CD4-positive, alpha-beta T cell (primary cell): ENCODE measurements at places on chromosomes 4 and X. TPM values are rescaled to one million over a fixed set of nuclear protein-coding genes. Genes with fewer than 3 reads are reported as not detected.

PCSK1N gene
- total RNA-seq: 4.9 TPM

CT45A2 gene
- total RNA-seq: not detected

GIMD1 gene
- total RNA-seq: not detected

TENM3 gene
- total RNA-seq: not detected

DNA sequence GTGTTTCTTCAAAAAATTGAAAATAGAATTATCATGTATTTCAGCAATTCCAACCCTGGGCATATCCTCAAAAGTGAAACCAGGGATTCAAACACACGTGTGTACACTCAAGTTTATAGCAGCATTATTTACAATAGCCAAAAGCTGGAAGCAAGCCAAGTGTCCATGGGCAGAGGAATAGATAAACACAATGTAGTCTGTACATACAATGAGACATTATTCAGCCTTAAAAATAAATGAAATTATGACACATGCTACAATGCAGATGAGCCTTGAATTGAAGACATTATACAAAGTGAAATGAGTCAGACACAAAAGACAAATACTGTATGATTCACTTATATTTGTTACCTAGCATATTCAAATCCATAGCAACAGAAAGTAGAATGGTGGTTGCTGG, 853.4 kb downstream of the STIM2 start:
- H3K27ac ChIP-seq: no peak overlapping the region
- H3K4me1 ChIP-seq: no peaks in the 10 kb centered on the region
- no peaks in the 10 kb centered on the region for H3K36me3 ChIP-seq
- H3K4me3 ChIP-seq: no peak overlapping the region
- no peak for DNase-seq
- H3K27me3 ChIP-seq: no peaks in the 10 kb centered on the region

DNA sequence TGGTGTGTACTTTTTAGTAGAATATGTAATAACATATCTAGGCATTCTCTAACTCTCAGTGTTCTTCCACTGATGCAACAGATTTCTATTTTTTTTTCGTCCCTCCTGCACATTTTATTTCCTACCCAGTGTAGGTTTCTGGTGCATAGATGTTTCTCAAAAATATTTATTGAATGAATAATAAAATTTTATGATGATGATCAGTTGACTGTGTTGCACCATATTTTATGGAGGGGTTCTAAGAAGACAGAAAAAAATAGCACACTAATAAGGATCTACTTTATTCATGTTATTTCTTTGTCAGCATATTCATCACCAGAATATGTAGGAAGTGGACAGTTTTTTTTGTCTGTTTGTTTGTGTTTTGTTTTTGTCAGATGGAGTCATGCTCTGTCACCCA, 2529.3 kb downstream of the ARAP2 start:
- no peaks in the 10 kb centered on the region for H3K36me3 ChIP-seq
- no peak for DNase-seq
- no peaks in the 10 kb centered on the region for H3K4me1 ChIP-seq
- no peak overlapping the region for H3K27ac ChIP-seq
- H3K27me3 ChIP-seq: no peaks in the 10 kb centered on the region
- no peak overlapping the region for H3K4me3 ChIP-seq

- H3K27me3 ChIP-seq: peaks cover 53% of the 10 kb centered on the region
- peak overlapping the region; percentile 30 for H3K4me3 ChIP-seq
- no peaks in the 10 kb centered on the region for H3K36me3 ChIP-seq
- no peak for DNase-seq
- H3K27ac ChIP-seq: no peak overlapping the region
Observed at GRCh38 chrX:119990556-119991004, 47.0 kb upstream of the NKAP start.

GRCh38 chr4:28834120-28834519, 1886.0 kb upstream of the PCDH7 start:
- H3K27me3 ChIP-seq: no peaks in the 10 kb centered on the region
- no peak overlapping the region for H3K27ac ChIP-seq
- DNase-seq: no peak
- H3K4me1 ChIP-seq: no peaks in the 10 kb centered on the region

DNA sequence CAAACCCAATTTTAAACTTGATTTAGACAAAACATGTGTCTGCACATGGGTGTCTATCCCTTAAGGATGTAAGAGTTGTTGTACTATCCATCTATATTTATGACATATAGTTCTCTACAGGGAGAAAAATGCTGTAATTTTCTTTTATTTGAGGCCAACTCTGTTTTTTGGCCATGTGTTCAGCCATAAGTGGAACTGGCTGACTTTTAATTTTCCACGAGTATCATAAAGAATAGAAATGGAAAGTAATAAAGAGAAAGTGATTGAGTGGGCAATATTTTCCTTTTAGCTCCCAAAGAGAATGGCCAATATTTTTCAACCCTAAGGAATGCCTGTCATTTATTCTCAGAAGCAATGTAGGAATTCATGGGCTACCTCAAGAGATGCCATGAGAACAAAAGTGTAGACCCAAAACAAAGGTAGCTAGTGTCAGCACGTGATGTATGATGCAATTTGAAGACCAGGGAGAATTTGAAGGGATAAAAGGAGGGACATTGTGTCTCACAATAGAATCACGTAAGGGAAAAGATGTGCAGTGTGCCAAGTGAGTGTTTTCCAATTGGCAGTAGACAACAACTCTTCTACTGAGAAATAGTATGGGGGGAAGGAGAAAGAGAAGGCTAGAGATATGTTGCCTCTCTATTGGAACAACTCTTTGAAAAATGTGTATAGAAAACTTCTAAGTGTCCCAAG, 27.8 kb upstream of the MXRA5 start:
- no peak overlapping the region for H3K27ac ChIP-seq
- H3K36me3 ChIP-seq: no peaks in the 10 kb centered on the region
- no peaks in the 10 kb centered on the region for H3K4me1 ChIP-seq
- no peaks in the 10 kb centered on the region for H3K27me3 ChIP-seq
- H3K4me3 ChIP-seq: no peak overlapping the region

DNA sequence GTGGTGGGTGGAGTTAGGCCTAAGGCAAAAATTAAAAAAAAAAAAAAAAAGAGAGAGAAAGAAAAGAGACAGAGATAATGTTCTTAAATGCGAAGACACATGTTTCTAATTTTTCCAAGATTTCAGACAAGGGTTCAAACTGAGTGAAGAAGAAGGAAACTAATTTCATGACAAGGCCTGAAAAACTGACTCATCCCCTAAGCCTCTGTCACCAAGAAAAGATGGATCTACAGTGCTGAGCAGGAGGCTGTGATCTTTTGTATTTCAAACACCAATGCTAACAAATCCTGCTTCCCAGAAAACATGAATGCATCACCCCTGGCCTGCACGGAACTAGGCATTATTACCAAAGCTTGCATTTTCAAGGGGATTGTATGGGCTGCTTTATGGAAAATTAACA, 75.3 kb downstream of the PPARGC1A start:
- H3K27me3 ChIP-seq: no peaks in the 10 kb centered on the region
- H3K36me3 ChIP-seq: no peaks in the 10 kb centered on the region
- no peak overlapping the region for H3K4me3 ChIP-seq
- H3K27ac ChIP-seq: no peak overlapping the region
- no peaks in the 10 kb centered on the region for H3K4me1 ChIP-seq

- no peaks in the 10 kb centered on the region for H3K4me1 ChIP-seq
- no peak overlapping the region for H3K4me3 ChIP-seq
- no peaks in the 10 kb centered on the region for H3K36me3 ChIP-seq
- no peak for DNase-seq
- no peaks in the 10 kb centered on the region for H3K27me3 ChIP-seq
Observed at GRCh38 chrX:149682956-149683947, 28.6 kb upstream of the MAGEA11 start.

DNA sequence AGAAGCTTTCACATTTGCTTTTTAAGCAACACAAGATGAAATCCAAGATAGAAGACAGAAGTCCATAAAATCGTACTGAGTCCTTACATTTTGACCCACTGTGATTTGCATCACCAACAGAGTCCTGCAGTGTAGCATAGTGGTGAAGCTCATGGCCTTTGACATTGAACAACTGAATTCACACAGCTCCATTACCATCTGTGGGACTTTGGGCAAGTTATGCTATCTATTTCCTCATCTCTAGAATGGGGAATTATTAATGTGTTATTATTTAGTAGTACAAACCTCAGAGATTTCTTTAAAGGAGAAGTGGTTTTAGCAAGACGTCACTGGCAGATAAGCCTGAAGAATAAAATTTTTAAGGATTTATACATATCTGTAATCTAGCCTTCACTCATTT, 10.7 kb downstream of the GPRIN3 start:
- peak overlapping the region; percentile 27 for H3K27ac ChIP-seq
- no peak overlapping the region for H3K4me3 ChIP-seq
- peaks cover 2% of the 10 kb centered on the region for H3K36me3 ChIP-seq
- no peak for DNase-seq
- no peaks in the 10 kb centered on the region for H3K27me3 ChIP-seq

- H3K4me1 ChIP-seq: no peaks in the 10 kb centered on the region
- no peaks in the 10 kb centered on the region for H3K36me3 ChIP-seq
- no peak overlapping the region for H3K4me3 ChIP-seq
- H3K27me3 ChIP-seq: no peaks in the 10 kb centered on the region
- no peak overlapping the region for H3K27ac ChIP-seq
Observed at GRCh38 chr4:11743976-11744375, 315.3 kb upstream of the HS3ST1 start.

DNA sequence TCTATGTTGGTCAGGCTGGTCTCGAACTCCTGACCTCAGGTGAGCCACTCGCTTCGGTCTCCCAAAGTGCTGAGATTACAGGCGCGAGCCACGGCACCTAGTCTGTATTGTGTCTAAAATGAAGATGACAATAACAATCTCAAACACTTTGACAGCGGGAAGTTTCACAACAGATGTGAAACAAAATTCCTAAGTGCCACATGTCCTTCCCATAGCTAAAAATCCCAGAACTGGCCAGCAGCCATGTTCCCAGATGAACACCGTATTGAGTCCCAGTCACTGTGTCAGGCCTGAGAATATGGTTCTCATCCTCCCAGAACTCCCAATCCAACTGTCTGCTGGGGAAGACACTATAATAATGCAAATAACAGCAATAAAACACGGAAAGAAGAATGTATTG, 16.4 kb upstream of the KLHL8 start:
- no peaks in the 10 kb centered on the region for H3K36me3 ChIP-seq
- peaks cover 4% of the 10 kb centered on the region for H3K4me1 ChIP-seq
- no peak overlapping the region for H3K4me3 ChIP-seq
- H3K27ac ChIP-seq: no peak overlapping the region
- no peaks in the 10 kb centered on the region for H3K27me3 ChIP-seq
- DNase-seq: no peak

GRCh38 chr4:48375651-48376304, 34.4 kb downstream of the SLAIN2 start:
- no peaks in the 10 kb centered on the region for H3K4me1 ChIP-seq
- H3K27me3 ChIP-seq: no peaks in the 10 kb centered on the region
- no peak for DNase-seq
- no peak overlapping the region for H3K27ac ChIP-seq
- peaks cover 16% of the 10 kb centered on the region for H3K36me3 ChIP-seq
- no peak overlapping the region for H3K4me3 ChIP-seq

GRCh38 chrX:106649523-106650428, 38.0 kb downstream of the RADX start:
- no peak overlapping the region for H3K27ac ChIP-seq
- H3K4me3 ChIP-seq: no peak overlapping the region
- H3K4me1 ChIP-seq: no peaks in the 10 kb centered on the region

- no peaks in the 10 kb centered on the region for H3K36me3 ChIP-seq
- H3K27ac ChIP-seq: no peak overlapping the region
- no peak for DNase-seq
- no peaks in the 10 kb centered on the region for H3K27me3 ChIP-seq
- H3K4me1 ChIP-seq: no peaks in the 10 kb centered on the region
- no peak overlapping the region for H3K4me3 ChIP-seq
Observed at GRCh38 chr4:41160856-41161255, 53.5 kb downstream of the APBB2 start.

- DNase-seq: peak; percentile 13
- H3K27ac ChIP-seq: no peak overlapping the region
- H3K4me3 ChIP-seq: no peak overlapping the region
- peaks cover 3% of the 10 kb centered on the region for H3K36me3 ChIP-seq
- no peaks in the 10 kb centered on the region for H3K4me1 ChIP-seq
Observed at GRCh38 chr4:145808021-145808650, 128.2 kb downstream of the C4orf51 start.

DNA sequence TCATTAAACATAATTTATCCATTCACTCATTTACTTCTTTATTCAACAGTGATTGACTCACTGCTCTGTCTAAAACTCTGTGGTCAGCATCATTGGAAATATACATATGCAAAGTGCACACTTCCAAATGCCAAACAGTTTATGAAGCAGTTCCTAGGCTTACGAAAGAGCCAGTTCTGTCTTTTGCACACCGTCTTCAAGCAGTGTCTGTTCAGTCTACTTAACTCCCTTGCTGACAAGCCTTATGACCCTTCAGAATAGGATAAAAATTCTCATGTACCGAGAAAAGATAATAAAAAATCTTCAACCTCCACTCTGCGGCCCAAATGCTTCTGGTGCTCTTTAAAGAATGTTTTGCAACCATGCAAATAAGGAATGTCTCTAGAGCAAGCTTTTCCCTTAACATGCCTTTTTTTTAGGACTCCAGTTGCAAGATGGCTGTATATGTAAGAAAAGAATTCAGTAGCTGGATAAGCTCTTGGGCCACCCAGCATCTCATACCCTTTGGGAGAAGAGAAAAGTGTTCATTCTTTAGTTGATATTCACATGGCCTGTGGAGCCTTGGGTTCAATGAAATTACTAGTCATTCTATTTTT, 1037.0 kb upstream of the SLIT2 start:
- no peaks in the 10 kb centered on the region for H3K27me3 ChIP-seq
- no peak for DNase-seq
- H3K36me3 ChIP-seq: no peaks in the 10 kb centered on the region
- H3K27ac ChIP-seq: no peak overlapping the region
- no peaks in the 10 kb centered on the region for H3K4me1 ChIP-seq
- no peak overlapping the region for H3K4me3 ChIP-seq

- peaks cover 84% of the 10 kb centered on the region for H3K36me3 ChIP-seq
- no peak overlapping the region for H3K27ac ChIP-seq
- no peaks in the 10 kb centered on the region for H3K27me3 ChIP-seq
- no peaks in the 10 kb centered on the region for H3K4me1 ChIP-seq
- DNase-seq: no peak
- H3K4me3 ChIP-seq: no peak overlapping the region
Observed at GRCh38 chrX:53595266-53595810, 91.2 kb downstream of the HUWE1 start.

- no peak overlapping the region for H3K4me3 ChIP-seq
- H3K36me3 ChIP-seq: no peaks in the 10 kb centered on the region
- peaks cover 6% of the 10 kb centered on the region for H3K4me1 ChIP-seq
- no peak for DNase-seq
- H3K27ac ChIP-seq: no peak overlapping the region
Observed at GRCh38 chrX:13685126-13685763, 3.7 kb upstream of the RAB9A start.

GRCh38 chr4:106269711-106270110, 46.3 kb downstream of the TBCK start:
- no peak overlapping the region for H3K4me3 ChIP-seq
- no peak for DNase-seq
- H3K36me3 ChIP-seq: no peaks in the 10 kb centered on the region
- no peaks in the 10 kb centered on the region for H3K27me3 ChIP-seq
- H3K27ac ChIP-seq: no peak overlapping the region
